CD4-positive, alpha-beta memory T cell (primary cell): ENCODE measurements at places on chromosomes 3 and 15.

- no peaks in the 10 kb centered on the region for H3K27me3 ChIP-seq
- no peak for DNase-seq
- H3K4me1 ChIP-seq, result no peaks in the 10 kb centered on the region
- H3K4me3 ChIP-seq, result no peak overlapping the region
- H3K36me3 ChIP-seq, result no peaks in the 10 kb centered on the region
These were observed 44.0 kb downstream of the XXYLT1 start for GRCh38 chr3:195226900-195227447.

DNA sequence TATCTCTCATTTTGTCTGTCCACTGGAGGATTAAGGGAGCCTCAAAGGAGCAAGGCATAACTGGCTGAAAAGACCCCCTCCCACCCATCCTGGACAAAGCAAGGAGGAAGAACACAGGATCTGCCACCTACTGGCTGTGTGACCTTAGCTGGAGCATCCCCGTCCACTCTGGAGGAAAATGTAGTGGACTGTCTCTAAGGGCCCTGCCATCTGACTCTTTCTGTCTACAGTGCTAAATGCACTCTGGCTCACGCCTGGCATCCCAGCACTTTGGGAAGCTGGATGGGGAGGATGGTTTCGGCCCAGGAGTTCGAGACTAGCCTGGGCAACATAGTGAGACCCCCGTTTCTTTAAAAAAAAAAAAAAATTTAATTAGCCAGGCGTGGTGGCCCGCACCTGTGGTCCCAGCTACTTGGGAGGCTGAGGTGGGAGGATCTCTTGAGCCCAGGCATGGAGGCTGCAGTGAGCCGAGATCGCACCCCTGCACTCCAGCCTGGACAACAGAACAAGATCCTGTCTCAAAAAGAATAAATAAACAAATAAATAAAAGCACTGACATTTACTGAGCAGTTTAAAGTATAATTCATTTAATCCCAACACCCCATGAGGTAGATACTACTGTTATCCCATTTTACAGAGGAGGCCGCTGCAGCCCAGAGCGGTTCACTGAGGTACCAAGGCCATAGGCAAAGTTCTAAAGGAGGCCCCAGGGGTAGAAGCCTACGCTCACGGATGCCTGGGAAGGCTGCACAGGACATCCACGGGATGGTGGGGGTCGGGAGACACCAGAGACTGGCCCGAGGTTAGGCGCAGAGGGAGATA lies 1.1 kb downstream of the TBC1D2B start:
- no peaks in the 10 kb centered on the region for H3K27me3 ChIP-seq
- DNase-seq, result no peak
- H3K27ac ChIP-seq, result peak overlapping the region; percentile 83
- H3K4me1 ChIP-seq, result peaks cover 53% of the 10 kb centered on the region

GRCh38 chr3:191369616-191370010 lies 39.3 kb upstream of the UTS2B start:
- H3K27me3 ChIP-seq, result no peaks in the 10 kb centered on the region
- DNase-seq, result no peak
- no peak overlapping the region for H3K4me3 ChIP-seq

GRCh38 chr3:126990890-126991289 lies 8.0 kb downstream of the PLXNA1 start:
- H3K27ac ChIP-seq, result no peak overlapping the region
- H3K36me3 ChIP-seq, result no peaks in the 10 kb centered on the region
- no peak overlapping the region for H3K4me3 ChIP-seq
- no peaks in the 10 kb centered on the region for H3K27me3 ChIP-seq
- H3K4me1 ChIP-seq, result no peaks in the 10 kb centered on the region

DNA sequence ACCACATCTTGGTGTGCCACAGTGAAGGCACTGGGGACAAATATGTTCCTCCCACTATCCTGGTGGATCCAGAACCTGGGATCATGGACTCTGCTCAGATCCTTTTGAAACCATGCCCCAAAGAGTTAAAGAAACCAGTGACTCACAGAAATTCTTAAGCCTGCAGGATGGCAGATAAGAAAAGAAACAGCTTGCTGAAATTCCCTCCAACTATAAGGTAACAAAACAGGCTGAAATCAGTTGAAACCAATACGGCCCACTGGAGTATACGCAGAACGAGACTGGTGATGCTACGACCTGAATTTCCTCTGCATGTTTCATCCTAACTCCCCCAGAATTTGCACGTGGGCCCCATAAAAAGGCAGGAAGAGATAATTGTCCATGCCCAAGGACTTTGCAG lies 209.6 kb downstream of the TJP1 start:
- H3K36me3 ChIP-seq, result no peaks in the 10 kb centered on the region
- no peaks in the 10 kb centered on the region for H3K27me3 ChIP-seq
- no peak overlapping the region for H3K27ac ChIP-seq
- DNase-seq, result no peak
- no peak overlapping the region for H3K4me3 ChIP-seq

GRCh38 chr3:135090020-135090717 lies 295.1 kb downstream of the EPHB1 start:
- H3K4me3 ChIP-seq, result no peak overlapping the region
- no peak for DNase-seq
- H3K4me1 ChIP-seq, result no peaks in the 10 kb centered on the region
- no peak overlapping the region for H3K27ac ChIP-seq
- H3K36me3 ChIP-seq, result no peaks in the 10 kb centered on the region
- no peaks in the 10 kb centered on the region for H3K27me3 ChIP-seq

DNA sequence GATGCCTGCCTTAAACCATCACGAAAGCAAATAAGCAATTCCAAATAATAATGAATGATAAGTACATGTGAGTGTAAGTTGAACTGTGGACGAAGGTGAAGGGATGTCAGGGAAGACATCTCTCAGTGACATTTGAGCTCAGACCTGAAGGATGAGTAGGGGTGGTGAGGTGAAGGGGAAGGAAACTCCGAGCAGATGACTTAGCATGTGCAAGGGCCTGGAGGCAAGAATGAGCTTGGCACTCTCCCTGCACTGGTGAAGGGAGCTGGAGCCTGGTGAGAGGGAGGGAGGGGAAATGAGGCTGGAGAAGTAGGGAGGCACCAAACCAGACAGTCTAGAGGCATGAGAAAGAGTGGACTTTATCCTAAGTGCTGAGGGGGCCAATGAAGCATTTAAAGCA lies 84.3 kb downstream of the MTHFS start:
- H3K4me1 ChIP-seq, result no peaks in the 10 kb centered on the region
- no peak overlapping the region for H3K27ac ChIP-seq
- no peaks in the 10 kb centered on the region for H3K36me3 ChIP-seq
- no peak overlapping the region for H3K4me3 ChIP-seq
- H3K27me3 ChIP-seq, result no peaks in the 10 kb centered on the region
- no peak for DNase-seq
